ENCODE measurements at places on chromosomes 16 and 17.

- no peak for DNase-seq
Observed at GRCh38 chr16:59042301-59042700, 308.2 kb upstream of the GOT2 start.

DNA sequence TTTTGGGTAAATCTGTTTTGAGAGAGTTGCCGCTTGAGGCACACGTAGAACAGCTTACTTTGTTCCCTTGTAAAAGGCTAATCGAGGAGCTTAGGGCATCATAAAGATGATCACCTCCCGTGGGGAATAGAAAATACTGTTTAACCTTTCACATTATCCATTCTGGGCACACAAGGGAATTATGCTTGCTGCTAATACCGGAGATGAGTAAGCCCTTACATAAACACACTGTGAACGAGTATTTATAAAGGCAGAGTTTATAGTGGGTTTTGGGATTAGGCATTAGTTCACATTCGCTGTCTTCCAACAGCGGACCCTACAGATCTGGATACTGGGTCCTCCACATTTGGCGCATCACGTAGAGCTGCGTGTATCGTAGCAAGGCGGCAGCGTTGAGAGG is 51.2 kb upstream of the CNTNAP4 start:
- DNase-seq, result no peak

DNA sequence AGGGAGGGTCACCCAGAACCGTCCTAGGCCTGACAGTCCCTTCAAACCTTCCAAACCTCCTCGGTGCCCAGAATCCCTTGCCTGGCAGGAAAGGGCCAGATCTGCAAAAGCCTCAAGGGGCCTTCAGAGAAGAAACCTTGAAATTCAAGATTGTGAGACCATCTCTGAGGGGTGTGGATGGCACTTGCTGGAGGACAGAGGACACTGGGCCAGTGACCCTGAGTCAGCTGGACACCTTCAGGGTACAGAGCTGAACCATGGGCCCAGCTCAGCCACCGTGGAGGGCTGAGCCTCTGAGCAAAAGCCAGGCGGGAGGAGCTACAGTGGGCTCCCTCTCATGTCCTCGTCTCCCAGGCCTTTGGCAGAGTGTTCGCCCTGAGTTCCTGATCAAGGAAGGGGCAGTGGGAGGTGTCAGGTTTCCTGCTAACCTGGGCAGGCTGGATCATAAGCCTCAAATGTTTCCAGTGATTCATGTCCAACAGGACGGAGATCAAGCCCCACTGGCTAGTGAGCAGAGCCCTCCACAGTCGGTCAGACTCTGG is 3.0 kb downstream of the PDILT start:
- DNase-seq, result no peak

- no peak for DNase-seq
Observed at GRCh38 chr16:84614073-84614459, 3.8 kb downstream of the COTL1 start.

DNA sequence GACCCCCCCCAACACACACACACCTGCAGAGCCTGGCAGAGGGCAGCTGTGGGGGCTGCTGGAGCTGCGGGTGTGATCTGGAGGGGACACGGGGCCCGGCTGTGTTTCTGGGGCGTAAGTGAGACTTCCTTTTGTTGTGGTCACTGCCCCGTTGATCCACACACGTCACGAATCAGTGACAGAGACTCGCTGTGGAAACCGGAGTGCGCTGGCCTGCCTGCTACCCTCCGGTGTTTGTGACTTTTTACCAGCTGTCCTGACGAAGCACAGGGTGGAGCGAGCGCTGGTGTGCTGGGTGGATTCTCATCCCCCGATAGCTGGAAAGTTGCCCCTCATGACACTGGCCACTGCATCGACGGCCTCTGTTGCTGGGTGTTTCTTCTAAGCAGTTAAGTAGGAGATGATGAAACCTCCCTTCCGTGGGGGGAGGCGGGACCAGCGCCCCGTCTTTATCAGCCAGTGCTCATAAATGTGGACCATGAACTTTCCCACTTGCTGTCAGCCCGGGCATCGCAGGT is 2.3 kb downstream of the METRNL start:
- DNase-seq, result no peak

- no peak for DNase-seq
Observed at GRCh38 chr16:75928295-75928694, 202.0 kb upstream of the CPHXL start.

- no peak for DNase-seq
Observed at GRCh38 chr17:3926860-3927627, 10.8 kb upstream of the P2RX1 start.

- no peak for DNase-seq
Observed at GRCh38 chr16:73730481-73731090, 566.0 kb upstream of the PSMD7 start.

DNA sequence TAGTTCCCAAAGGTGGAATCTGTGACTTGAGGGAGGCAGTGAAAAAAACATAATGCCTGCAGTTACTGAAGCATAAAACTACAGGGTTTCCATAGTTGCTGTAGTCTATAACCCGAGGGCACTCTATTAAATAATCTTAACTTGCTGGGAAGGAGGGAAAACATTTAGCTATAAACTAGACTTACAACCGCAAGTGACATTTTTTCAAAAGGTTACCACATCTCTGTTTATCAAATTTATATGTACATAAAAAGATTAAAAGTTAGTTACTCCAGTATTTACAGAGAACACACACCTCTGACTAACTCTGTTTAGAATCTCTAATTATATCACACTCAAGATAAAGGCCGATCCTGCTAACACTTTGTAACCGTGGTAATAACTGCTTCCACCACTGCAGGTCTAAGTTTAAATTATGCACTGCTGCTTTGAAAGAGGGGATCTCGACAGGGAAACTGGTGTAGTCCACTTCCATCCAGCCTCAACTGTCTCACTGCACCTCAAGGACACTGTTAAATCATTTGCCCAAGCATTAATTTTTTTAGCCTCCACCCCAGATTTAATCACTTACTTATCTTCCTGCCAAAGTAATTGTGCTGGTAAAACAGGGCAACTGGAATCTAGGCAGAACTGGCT is 14.6 kb downstream of the KCNJ16 start:
- DNase-seq, result no peak

- DNase-seq, result no peak
Observed at GRCh38 chr16:88687676-88688012, 1.3 kb upstream of the SNAI3 start.

- no peak for DNase-seq
Observed at GRCh38 chr16:10592611-10593010, 12.2 kb upstream of the EMP2 start.

- no peak for DNase-seq
Observed at GRCh38 chr17:3918372-3919122, 2.3 kb upstream of the P2RX1 start.

- DNase-seq, result no peak
Observed at GRCh38 chr17:43550754-43551153, 4.6 kb upstream of the ETV4 start.

- DNase-seq, result no peak
Observed at GRCh38 chr17:4806777-4807604, at the start of gene PLD2. Gene PLD2, plus strand, starts transcription at chr17:4807152. Its CDS starts 621 bp downstream, at chr17:4807773.

- peak; percentile 57 for DNase-seq
Observed at GRCh38 chr16:30786936-30787612, at the start of gene ZNF629. Gene ZNF629, minus strand, starts transcription at chr16:30787205. Its CDS starts 2,723 bp downstream, at chr16:30784482.

DNA sequence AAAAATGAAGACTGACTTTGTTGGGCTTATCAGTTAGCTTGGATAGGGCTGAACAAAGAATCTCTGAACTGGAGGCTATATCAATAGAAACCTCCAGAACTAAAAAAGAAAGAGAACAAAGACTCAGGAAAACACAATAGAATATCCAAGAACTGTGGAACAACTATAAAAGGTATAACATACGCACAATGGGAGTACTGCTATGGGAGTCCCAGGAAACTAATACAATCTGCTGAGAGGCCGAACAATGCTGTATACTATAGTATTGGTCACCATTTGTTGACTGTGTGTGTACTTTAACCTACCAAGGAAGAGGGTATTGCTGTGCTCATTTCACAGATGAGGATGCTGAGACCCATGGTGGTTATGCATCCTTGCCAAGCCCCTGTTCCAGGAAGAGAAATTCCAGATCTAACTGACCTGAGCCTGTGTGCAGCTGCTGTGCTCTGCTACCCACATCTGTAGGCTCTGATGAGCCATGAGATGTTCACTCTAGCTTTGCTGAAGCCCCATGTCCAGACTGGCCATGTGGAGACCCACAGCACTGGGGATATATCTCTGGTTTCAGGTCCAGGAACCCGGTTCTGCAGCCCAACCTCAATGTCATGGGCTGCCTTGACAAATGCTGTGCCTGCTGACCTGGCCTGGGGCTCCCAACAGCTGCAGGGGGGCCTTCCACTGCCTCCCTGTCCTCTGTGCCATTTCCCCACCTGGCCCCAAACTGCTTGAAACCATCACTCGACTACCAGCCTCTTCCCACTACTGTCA is 254.3 kb upstream of the TNRC6C start:
- no peak for DNase-seq

DNA sequence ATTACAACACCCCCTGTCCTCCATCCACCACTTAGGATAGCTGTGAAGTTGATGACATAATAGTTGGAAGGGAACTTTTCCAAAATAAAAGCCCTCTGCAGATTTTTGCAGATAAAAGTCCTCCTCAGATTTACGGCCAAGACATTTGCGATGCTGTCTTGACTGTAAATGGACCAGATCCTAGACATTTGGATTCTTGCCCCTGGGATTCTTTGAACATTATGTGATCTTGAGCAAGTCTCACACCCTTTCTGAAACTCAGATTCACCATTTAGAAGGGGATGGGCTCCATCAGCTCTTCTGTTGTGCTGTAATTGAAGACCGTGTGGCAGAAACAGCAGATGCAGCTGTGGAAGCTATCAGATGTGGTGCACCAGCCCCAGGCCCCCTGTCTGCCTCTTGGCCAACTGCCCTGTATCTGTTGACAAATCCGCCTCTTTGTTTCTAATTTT is 153.9 kb upstream of the CACNG3 start:
- DNase-seq, result no peak

- no peak for DNase-seq
Observed at GRCh38 chr17:72566671-72567484, 446.1 kb downstream of the SOX9 start.

- peak; percentile 77 for DNase-seq
Observed at GRCh38 chr17:73291260-73291801, 20.5 kb downstream of the CDC42EP4 start.

DNA sequence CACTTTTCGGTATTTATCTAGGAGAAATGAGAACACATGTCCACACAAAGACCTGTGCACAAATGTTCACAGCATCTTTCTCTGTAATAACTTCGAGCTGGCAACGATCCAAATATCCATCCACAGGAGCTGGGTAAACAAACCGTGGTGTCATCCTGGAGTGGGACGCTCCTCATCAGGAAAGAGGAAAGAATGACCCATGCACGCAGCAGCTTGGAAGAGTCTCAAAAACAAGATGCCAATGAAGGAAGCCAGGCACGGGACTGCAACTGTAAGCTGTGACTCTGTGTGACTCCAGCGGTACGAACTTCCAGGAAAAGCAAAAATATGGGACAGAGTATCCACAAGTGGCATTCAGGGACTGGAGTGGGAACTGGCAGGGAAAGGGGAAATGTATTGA is 36.7 kb upstream of the CIBAR2 start:
- no peak for DNase-seq
